CD4-positive, alpha-beta T cell treated with Interleukin-4 for 4 hours (primary cell): ENCODE measurements at places on chromosomes 5 and 9.
A peak's percentile ranks its signal among the peaks of the same experiment; 100 is the strongest.

GRCh38 chr5:113090336-113091106 lies 113.9 kb downstream of the DCP2 start:
- DNase-seq: no peak

DNA sequence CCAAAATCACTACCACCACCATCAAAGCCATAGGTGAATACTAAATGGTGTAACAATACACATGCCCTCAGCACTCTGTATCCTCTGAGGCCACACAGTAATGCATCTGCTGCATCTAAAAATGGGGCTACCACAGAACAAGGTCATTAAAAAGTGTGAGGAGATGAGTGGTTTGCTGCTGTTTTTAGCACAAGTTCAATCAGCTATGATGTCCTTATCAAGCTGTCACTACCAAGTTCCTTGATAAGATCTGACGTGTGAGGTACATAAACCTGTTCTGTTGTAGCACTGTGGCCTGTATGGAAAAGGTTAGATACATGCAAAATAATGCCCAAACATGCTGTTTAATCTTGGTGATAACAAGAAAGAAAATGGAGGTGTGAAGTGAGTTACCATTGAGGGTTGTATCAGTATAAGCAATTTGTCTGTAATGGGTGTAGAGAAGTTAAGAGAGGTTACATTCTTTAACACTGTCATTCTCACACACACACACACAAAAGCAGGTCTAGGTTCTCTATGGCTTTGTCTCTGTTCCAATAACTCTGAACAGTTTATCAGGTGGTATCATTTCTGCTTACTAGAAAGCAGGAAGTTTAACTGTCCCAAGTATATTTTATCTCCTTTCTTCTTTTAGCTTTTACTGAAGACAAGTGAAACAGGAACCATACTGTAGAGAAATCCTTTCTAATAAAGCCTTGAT lies 252.9 kb downstream of the CWC27 start:
- peak; percentile 15 for DNase-seq

DNA sequence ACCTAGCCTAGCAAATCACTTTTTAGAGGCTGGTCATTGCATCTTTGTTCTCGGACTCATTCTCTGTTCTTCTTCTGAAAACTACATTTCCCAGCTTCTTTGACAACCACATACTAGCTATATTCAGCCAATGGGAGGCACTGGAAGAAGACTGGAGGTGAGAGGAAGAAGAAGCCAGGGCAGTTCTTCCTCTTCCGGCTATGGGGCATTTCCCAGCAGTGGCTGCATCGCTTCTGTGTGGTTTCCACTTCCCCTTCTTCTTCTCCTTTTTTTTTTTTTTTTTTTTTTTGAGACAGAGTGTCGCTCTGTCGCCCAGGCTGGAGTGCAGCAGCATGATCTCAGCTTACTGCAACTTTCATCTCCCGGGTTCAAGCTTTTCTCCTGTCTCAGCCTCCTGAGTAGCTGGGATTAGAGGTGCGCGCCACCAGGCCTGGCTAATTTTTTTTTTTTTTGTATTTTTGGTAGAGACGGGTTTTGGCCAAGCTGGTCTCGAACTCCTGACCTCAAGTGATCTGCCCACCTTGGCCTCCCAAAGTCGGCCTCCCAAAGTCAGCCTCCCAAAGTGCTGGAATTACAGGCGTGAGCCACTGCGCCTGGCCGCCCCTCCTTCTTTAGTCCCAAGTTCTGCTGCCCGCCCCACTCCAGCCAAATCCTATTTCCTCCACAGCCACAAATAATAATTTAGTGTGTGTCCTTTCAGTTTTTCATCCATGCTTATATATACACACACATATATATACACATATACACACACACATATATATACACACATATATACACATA lies 6.9 kb upstream of the UBAP1 start:
- peak; percentile 75 for DNase-seq

- no peak for DNase-seq
Measured at GRCh38 chr5:14590949-14591348, 9.4 kb downstream of the OTULINL start.

DNA sequence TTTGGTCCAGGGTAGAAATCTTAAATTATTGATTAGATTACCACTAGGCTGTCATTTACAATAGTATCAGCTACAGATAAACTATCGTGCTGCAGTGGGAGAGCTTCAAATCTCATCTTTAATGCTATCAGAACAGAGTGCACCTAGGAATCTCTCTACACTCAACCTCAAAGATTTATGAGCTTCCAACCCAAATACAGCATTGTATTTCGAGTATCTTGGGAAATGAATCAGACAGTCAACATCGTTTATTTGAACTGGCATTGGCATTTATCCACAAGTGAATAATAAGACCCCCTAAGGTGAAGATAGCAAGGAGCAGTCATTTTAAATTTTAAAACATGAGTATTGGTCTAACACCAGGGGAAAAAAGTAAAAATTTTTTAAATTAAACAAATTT lies 1203.2 kb downstream of the CDH12 start:
- DNase-seq: no peak

DNA sequence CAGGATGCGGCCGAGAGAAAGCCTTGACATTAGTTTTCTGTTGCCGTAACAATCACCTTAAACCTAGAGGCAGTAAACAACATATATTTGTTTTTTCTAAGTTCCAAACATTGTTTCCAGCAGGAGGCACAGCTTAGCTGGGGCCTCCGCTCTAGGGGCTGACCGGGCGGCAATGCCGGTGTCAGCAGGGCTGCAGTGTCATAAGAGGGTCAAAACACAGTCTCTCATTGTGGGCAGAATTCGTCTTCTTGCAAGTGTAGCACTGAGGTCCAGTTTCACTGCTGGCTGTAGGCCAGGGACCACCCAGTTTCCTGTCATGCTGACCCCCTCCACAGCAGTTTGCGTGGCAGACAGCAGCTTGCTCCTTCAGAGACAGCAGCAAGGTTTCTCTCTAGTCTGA lies 186.2 kb downstream of the PJA2 start:
- no peak for DNase-seq

DNA sequence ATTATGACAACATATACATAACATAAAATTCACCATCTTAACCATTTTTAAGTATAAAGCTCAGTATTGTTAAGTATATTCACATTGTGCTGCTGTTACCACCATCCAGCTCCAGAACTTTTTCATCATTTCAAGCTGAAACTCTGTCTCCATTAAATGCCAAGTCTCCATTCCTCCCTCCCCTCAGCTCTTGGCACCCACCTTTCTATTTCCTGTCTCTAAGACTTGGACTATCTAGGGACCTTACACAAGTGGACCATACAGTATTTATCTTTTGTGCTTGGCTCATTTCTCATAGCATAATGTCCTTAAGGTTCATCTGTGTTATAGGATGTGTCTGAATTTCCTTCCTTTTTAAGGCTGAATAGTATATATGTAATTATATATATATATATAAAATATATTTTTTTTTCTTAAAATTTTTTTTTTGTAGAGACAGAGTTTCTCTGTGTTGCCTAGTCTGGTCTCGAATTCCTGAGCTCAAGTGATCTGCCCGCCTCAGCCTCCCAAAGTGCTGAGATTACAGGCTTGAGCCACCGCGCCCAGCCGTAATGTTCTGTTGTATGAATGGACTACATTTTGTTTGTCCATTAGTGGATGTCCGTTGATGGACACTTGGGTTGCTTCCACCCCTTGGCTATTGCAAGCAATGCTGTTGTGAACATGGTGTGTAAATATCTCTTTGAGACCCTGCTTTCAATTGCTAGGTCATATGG lies 72.3 kb downstream of the EHMT1 start:
- DNase-seq: no peak

GRCh38 chr5:68370196-68370595 lies 154.6 kb downstream of the PIK3R1 start:
- no peak for DNase-seq

GRCh38 chr9:10674586-10674985 lies 61.8 kb upstream of the PTPRD start:
- no peak for DNase-seq

DNA sequence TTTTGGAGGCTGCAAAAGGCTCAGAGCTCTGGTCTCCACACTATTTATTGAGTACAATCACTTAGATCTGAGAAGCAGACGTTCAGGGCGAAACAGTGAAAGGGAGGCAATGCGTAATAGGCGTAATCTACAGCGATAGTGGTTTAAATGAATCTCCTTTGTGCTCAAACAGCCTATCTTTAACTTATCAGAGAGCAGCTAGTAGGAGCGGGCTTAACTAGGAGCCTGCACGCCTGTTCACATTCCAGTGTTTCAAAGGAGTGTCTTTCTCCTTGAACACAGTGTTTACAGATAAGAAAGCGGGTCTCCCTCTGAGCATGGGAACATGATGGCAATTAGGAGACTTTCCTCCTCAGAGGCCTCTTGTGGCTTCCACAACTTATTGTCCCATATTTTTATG lies 49.4 kb downstream of the AP3B1 start:
- DNase-seq: no peak

DNA sequence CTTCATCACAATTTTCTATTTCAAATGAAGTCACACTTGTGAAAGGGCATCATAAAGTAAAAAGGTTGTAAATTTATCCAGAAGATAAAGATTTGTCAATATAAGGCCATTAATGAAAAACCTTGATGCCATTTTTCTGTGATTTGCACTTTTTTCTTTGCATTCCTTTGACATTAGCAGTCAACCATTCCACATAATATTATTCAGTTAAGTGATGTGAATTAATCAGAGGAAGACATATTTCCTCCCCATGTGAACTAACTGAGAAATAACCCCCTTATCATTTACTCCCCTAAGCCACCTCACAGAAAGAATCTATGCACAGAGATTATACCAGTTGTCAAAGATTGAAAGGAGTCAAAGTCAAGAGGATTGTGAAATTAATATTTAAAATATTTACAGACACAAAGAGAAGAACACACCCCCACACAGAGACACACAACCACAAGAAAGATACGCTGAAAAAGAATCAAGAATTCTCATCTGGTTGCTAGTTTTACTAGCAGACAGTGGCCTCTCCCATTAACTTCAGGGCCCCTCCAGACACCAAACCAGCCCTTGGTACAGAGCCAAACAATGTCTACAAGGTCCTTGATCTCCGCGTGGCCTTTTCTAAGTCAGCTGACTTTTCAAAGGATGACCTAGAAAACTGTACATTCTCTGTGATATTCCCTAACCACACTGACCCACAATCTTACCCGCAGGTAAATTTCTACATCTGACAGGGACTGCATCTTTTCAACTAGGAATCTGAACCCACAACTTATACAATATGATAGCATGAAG lies 29.5 kb downstream of the GNAQ start:
- no peak for DNase-seq

- no peak for DNase-seq
Measured at GRCh38 chr5:126939887-126940286, 90.5 kb downstream of the MARCHF3 start.

DNA sequence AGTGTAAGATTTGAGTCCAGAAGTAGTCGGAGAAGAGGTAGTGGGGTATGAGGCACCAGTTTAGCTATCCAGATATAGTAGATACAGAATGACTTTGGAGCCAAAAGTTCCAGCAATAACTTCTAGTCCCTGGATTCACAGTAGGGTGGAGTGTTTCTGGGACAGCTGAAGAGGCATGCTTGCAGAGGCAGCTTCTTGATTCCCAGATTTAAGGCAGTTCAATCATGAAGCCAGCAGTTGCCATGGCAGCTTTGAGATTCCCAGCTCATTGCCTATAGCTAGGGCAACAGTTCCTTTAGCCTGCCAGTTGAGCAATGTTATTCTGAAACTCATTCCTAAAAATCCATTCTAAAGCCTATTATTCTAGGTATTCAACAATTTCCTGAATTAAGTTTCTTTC lies 79.2 kb downstream of the LIX1 start:
- DNase-seq: no peak

- no peak for DNase-seq
Measured at GRCh38 chr5:129384736-129385135, 75.4 kb upstream of the ADAMTS19 start.

DNA sequence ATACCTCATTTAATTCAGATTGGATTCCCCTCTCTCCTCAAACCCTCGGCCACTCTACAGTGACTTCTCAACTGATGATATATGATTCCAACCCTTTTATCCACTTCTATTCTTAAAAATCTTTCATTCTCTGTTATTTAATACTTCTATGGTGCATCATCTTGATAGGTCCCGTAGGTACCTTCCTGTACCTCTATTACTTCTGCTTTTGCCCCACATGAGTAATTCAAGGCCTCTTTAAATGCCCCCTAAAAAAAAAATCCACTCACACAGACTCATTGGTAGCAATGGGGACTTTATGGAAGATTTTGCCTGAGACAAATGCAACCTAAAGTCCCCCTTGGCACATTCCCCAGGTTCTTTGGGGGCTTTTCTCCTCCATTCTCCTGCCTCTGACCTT lies 54.3 kb downstream of the FAM81B start:
- no peak for DNase-seq

DNA sequence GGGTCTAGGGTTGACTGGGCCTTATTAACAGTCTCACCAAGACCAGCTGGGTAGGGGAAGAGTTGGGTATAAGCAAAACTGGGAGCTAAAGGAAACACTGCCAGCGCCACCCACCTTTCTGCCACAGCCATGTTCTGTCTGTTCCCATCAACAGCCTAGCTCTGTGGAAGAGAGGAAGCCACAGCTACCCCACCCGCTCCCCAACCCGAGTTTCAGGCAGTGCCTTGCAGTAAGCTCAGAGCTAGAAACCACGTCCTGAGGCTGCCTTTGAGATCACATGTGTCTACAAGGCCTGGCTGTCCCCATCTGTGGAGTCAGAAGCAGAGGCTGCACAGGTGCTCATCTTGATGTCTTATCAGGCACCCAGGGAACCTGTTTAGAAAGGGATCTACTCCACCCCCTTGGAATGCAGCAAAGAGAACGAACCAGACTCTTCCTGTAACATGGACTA lies 15.3 kb downstream of the HNRNPH1 start:
- DNase-seq: peak; percentile 33

DNA sequence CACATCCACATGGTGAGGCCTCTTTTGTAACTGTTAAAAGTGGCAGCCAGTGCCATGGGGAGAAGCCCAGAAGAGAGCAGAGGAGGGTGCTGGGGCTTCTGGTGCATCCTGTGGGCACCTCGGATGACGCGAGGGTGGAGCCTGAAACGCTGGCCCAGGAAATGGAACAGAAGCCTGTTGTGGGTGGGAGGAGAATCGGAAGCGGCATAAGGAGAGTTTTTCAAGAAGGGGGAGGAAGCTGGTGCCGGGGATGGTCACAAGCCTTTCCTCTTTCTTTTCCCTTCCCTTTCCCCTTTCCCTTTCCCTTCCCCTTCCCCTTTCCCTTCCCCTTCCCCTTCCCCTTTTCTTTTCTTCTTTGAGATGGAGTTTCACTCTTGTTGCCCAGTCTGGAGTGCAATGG lies 12.9 kb downstream of the ANKRD33B start:
- DNase-seq: no peak

GRCh38 chr5:94911276-94911675 lies 292.8 kb downstream of the SLF1 start:
- no peak for DNase-seq

- peak; percentile 63 for DNase-seq
Measured at GRCh38 chr5:179731791-179732411, 721 bp upstream of the MAML1 start.

DNA sequence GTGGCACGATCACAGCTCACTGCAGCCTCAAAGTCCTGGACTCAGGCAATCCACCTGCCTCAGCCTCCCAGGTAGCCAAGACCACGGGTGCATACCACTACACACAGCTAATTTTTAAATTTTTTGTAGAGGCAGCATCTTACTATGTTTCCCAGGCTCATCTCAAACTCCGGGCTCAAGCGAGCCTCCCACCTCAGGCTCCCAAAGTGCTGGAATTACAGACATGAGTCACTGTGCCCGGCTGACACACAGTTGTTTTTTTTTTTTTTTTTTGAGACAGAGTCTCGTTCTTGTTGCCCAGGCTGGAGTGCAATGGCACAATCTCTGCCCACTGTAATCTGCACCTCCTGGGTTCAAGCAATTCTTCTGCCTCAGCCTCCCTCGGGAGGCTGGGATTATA lies 70.1 kb upstream of the CNOT6 start:
- DNase-seq: no peak
